ENCODE measurements at places on chromosomes 4 and X.

DNA sequence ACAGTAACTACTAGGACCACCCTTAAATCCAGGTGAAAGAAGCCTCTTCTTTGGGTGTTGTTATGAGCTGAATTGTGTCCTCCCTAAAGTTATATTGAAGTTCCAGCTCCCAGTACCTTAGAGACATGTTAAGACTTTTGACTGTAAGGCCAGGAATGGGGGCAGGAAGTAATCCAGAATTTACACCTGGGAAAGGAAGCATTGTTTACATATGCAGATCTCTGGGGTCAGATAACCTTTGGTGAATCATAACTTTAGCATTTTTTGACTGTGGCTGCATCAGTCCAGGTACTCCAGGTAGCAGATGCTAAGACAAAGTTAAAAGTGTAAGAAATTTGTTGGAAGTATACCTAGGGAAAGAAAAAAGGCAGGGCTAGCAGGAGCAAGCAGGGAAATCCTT lies 104.9 kb upstream of the CENPE start:
- no peak for DNase-seq
- no peak overlapping the region for H3K27ac ChIP-seq
- no peaks in the 10 kb centered on the region for H3K27me3 ChIP-seq
- H3K36me3 ChIP-seq = no peaks in the 10 kb centered on the region
- no peak overlapping the region for H3K4me3 ChIP-seq

DNA sequence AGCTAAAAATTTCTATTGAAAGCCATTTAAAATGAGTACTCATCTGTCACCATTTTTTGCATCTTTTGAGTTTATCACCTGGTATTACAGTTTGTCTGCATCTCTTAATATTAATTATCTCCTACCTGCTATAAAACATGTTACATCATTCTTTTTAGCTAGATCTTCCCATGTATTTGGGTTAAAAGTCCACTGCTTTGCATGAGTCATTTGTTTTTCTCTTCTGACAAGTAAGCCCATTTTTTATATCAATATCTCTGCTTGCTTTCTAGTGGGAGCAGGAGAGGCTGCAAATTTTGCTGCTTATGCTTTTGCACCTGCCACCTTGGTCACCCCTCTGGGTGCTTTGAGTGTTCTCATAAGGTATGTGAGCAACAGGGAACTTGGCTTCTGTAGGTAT lies 16.1 kb downstream of the NIPAL1 start:
- no peak overlapping the region for H3K4me3 ChIP-seq
- H3K27ac ChIP-seq = no peak overlapping the region
- no peaks in the 10 kb centered on the region for H3K27me3 ChIP-seq
- H3K4me1 ChIP-seq = no peaks in the 10 kb centered on the region

GRCh38 chr4:102625232-102625930 lies 124.2 kb downstream of the NFKB1 start:
- H3K4me1 ChIP-seq = peaks cover 28% of the 10 kb centered on the region
- H3K36me3 ChIP-seq = no peaks in the 10 kb centered on the region
- no peak for DNase-seq
- H3K27me3 ChIP-seq = peaks cover 11% of the 10 kb centered on the region
- H3K4me3 ChIP-seq = no peak overlapping the region
- no peak overlapping the region for H3K27ac ChIP-seq

GRCh38 chr4:147019091-147019490 lies 73.4 kb upstream of the TTC29 start:
- no peaks in the 10 kb centered on the region for H3K36me3 ChIP-seq
- peaks cover 11% of the 10 kb centered on the region for H3K4me1 ChIP-seq
- no peak overlapping the region for H3K27ac ChIP-seq
- peak; percentile 44 for DNase-seq
- no peaks in the 10 kb centered on the region for H3K27me3 ChIP-seq
- no peak overlapping the region for H3K4me3 ChIP-seq

DNA sequence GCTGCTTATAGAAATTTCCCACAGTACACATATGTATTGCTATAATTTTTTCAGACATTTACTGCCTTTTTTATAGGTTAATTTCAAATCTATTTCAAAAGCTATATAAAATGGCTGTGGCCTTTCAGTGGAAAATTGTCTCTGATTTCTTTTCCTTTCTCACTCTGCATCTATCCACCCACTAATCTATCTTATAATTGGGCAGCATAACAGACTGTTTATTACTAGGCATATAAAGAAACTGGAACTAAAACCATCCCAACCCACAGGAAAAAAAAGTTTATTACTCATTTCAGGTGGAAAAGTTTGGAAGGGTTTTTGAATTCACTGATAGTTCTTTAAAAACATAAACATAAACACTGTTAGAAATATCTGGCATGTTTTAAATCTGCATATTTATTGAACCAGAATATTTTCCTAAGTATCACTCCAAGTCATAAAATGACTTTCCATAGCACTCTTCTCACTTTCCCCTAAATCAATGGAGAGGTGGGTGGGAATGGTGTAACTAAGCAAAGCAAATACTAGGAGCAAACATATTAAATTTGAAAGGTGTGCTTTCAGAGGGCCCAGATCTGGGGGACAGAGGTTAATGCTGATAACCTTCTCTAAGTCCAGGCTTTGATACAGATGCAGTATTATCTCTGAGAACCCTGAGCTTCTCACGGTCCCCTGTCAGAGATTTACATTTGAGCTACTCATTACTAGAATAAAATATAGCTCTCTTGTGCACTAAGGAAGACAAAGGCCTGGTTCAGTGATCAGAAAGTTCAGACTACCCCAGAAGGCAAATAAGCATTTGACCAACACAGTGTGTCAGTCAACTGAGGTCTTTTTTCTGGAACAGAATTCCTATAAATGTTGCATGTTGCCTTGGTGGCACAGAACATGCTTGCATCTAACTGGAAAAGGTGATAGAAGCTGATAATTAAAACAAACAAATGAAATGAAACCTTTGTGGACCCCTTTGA lies 328.3 kb downstream of the UNC5C start:
- H3K27me3 ChIP-seq = no peaks in the 10 kb centered on the region
- no peak for DNase-seq
- no peak overlapping the region for H3K4me3 ChIP-seq
- peaks cover 81% of the 10 kb centered on the region for H3K4me1 ChIP-seq
- peak overlapping the region; percentile 39 for H3K27ac ChIP-seq

GRCh38 chr4:122107680-122108079 lies 44.5 kb upstream of the BLTP1 start:
- no peak for DNase-seq
- H3K4me1 ChIP-seq = no peaks in the 10 kb centered on the region
- H3K4me3 ChIP-seq = no peak overlapping the region

DNA sequence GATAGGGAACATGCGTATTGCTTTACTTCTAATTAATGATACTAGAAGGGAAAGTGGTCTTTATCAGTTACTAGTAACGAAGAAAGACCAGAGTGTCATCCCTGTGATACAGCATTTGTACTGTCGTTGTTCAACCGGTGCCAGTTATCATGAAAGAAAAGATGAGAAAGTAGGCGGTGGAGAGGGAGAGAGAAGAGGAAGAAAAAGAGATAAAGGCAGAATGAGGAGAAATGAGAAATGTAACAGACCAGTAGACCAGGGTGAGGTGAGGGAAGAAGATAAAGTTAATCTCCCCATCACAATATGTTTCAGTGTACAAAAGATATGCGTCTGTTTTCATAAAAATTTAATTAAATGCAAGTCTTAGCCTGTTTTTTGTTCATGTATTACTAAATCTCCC lies 135.2 kb upstream of the HPGD start:
- H3K36me3 ChIP-seq = no peaks in the 10 kb centered on the region
- H3K4me3 ChIP-seq = no peak overlapping the region
- peaks cover 3% of the 10 kb centered on the region for H3K27me3 ChIP-seq

GRCh38 chrX:150899191-150899757 lies 806 bp upstream of the CD99L2 start:
- peaks cover 6% of the 10 kb centered on the region for H3K36me3 ChIP-seq
- H3K4me1 ChIP-seq = peaks cover 35% of the 10 kb centered on the region
- H3K27me3 ChIP-seq = peaks cover 5% of the 10 kb centered on the region
- no peak overlapping the region for H3K27ac ChIP-seq

GRCh38 chr4:38967260-38968095 lies 64.7 kb downstream of the TMEM156 start:
- no peak overlapping the region for H3K4me3 ChIP-seq
- H3K4me1 ChIP-seq = peaks cover 5% of the 10 kb centered on the region
- H3K27ac ChIP-seq = no peak overlapping the region
- no peak for DNase-seq
- H3K36me3 ChIP-seq = no peaks in the 10 kb centered on the region

DNA sequence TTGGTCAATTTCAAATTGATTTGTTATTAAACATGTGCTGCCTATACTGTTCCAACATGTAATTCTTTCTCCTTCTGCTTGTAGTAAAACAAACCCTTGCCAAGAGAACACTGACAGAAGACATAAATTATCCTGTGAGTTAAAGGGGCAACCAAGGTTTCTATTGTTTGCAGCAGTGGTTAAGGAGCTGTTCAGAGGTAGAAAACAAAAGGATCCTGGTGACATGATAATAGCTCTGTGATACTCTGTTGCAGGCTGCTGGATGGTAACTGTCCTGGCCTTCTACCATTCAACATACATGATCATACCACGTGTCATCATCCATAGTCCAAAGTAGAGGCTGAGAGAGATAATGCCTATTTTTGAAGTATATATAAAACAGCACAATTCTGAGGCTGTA lies 75.8 kb upstream of the F9 start:
- H3K4me1 ChIP-seq = no peaks in the 10 kb centered on the region
- H3K36me3 ChIP-seq = no peaks in the 10 kb centered on the region
- no peak overlapping the region for H3K27ac ChIP-seq

DNA sequence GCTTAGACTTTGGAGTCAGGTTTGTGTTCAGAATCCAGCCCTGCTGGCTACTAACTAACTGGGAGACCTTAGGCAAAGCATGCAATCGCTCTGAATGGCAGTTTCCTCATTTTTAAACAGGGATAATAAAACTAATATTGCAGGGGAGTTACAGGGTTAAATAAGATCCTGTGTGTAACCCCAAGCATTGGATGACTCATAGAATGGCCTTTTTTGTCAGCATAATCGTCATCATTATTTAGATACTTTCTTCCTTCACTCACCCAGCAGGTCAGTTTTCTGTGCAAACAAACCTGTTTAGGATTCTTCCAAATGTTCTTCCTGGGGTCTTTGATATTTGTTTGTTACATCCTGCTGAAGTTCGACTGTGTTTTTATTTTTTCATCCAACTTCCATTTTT lies 208.2 kb downstream of the EVC2 start:
- peaks cover 15% of the 10 kb centered on the region for H3K36me3 ChIP-seq
- H3K27ac ChIP-seq = no peak overlapping the region
- DNase-seq = no peak
- H3K27me3 ChIP-seq = peaks cover 9% of the 10 kb centered on the region
- no peaks in the 10 kb centered on the region for H3K4me1 ChIP-seq

DNA sequence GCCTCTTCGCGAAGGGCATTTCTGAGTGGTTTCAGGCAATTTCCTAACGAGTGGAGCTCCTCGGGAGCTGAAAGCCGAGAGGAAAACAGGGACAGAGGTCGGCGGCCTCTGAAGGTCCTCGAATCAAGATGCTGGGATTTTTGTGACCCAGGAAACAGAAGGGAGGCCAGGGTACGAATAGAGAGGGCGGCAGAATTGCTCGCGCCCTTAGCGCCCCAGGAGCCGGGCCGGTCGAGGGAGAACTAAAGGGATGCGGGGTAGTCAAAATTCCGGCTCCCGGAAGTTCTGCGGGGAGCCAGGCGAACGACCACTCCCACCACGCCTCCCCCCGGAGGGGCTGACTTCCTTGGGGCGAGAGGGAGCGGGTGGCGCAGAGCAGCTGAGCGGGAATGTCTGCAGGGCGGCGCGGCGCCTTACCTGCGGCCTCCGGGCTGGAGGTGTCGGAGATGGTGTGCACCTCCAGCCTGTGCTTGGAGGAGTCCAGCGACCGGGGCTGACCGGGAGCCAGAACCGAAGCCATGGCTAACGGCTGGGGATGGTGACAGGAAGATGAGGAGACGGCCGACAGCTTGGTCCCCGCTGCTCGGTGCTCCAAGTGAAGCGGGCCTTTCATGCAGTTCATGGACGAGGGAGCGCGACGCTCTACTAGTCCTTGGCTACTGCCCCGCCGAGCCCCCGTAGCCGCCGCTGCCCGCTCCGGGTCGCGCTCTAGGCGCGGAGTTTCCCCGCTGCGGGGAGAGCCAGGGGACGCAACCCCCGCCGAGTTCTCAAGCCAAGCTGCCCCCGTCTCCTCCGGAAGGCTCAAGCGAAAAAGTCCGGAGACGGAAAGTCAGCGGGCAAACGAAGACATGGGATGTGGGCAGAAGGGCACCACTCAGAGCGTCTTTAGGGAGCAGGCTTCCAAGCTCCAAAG lies 782 bp downstream of the PITX2 start:
- H3K27me3 ChIP-seq = peaks cover 83% of the 10 kb centered on the region
- no peaks in the 10 kb centered on the region for H3K36me3 ChIP-seq
- peaks cover 75% of the 10 kb centered on the region for H3K4me1 ChIP-seq
- H3K27ac ChIP-seq = peak overlapping the region; percentile 94
- DNase-seq = peak; percentile 60

- peaks cover 3% of the 10 kb centered on the region for H3K27me3 ChIP-seq
- H3K36me3 ChIP-seq = no peaks in the 10 kb centered on the region
- no peak overlapping the region for H3K4me3 ChIP-seq
Measured at GRCh38 chr4:37058826-37059225, 185.7 kb upstream of the NWD2 start.

DNA sequence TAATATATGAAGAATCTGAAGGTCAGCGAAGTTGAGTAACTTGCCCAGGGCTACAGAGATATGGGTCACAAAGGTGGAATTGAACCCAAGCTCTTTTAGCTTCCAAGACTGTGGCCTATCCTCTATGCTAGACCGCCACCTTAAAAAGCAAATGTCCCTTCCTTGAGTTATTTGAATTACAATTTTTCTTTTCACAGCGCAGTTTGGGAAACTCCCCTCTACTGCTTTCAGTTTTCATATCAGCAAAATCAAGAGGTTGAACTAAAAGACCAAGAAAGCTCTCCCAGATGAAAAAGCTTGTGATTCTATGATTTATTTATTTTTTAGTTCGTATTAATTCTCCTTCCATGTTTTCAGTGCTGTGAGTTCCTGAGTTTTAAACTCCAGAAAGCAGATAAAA lies 174.5 kb upstream of the C1QTNF7 start:
- no peak overlapping the region for H3K27ac ChIP-seq
- H3K4me3 ChIP-seq = no peak overlapping the region
- no peaks in the 10 kb centered on the region for H3K36me3 ChIP-seq

DNA sequence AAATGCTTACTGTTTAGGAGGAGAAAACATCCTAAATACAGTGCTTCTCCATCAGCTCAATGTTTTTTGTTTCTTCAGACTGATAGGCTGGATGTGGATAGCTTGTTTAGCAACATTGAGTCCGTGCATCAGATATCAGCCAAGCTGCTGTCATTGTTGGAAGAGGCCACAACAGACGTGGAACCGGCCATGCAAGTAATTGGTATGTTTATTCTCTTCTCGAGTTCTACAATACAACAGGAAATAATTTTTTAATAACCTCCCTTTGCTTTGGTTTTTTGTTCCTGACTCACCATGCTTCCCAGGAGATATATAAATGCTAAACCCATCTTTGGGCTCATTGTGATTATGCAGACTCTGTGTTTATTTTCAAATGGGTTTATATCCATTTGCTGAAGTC lies 60.9 kb downstream of the ARHGEF38 start:
- no peak overlapping the region for H3K4me3 ChIP-seq
- H3K27me3 ChIP-seq = no peaks in the 10 kb centered on the region
- H3K4me1 ChIP-seq = peaks cover 4% of the 10 kb centered on the region
- no peak overlapping the region for H3K27ac ChIP-seq
- H3K36me3 ChIP-seq = no peaks in the 10 kb centered on the region
